ENCODE measurements at places on chromosomes 5 and 9. TPM values are rescaled to one million over a fixed set of nuclear protein-coding genes. Genes with fewer than 3 reads are reported as not detected.

GRCh38 chr5:392431-392988, 50.5 kb upstream of the EXOC3 start:
- H3K4me3 ChIP-seq: no peak overlapping the region
- peaks cover 3% of the 10 kb centered on the region for H3K27me3 ChIP-seq
- peaks cover 14% of the 10 kb centered on the region for H3K4me1 ChIP-seq
- H3K36me3 ChIP-seq: no peaks in the 10 kb centered on the region

DNA sequence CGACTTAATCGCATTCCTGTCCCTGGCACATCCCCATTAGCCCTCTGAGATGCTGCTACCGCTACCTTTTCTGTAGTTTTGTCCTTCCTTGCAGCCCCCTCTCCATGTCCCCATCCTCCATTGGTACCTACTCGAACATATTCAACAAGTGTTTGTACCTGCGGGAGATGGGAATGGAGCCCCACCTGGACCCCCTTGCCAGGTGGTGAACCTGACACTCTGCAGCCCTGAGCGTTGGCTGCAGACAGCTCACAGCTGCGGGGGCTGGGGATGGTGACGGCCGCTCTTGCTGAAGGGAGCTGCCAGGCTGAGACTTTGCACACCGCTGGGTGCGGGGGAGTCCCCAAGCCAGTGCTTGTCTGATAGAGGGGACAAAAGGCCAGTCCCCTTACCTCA, 96.3 kb upstream of the DAP start:
- peaks cover 6% of the 10 kb centered on the region for H3K36me3 ChIP-seq
- peaks cover 8% of the 10 kb centered on the region for H3K27me3 ChIP-seq
- DNase-seq: no peak
- H3K4me1 ChIP-seq: peaks cover 9% of the 10 kb centered on the region

DNA sequence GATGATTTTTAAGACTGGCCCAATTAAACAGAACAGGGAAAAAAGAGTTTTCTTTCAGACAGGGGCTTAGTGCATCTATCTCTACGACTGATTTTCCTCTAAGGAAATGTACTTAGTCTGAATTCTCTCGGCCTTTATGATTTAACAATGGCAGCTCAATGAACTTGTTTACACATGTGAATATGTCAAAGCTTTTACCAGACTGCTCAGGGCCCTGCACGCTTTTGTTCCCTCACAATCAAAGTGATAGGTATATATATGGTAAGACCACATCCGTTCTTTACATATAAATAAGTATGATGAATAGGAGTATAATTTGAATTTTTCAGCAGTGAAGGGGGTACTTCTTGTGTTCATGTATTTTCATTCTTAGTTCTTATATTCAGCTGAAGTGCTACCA, 27.6 kb downstream of the LEAP2 start:
- no peaks in the 10 kb centered on the region for H3K4me1 ChIP-seq
- no peak overlapping the region for H3K27ac ChIP-seq
- no peaks in the 10 kb centered on the region for H3K36me3 ChIP-seq
- H3K4me3 ChIP-seq: no peak overlapping the region
- no peaks in the 10 kb centered on the region for H3K27me3 ChIP-seq
- DNase-seq: no peak

GRCh38 chr5:106454050-106454449, 1216.7 kb downstream of the EFNA5 start:
- H3K27me3 ChIP-seq: no peaks in the 10 kb centered on the region
- H3K4me1 ChIP-seq: no peaks in the 10 kb centered on the region
- H3K27ac ChIP-seq: no peak overlapping the region
- no peak overlapping the region for H3K4me3 ChIP-seq
- no peaks in the 10 kb centered on the region for H3K36me3 ChIP-seq

IL5 gene
- not detected for total RNA-seq

DNA sequence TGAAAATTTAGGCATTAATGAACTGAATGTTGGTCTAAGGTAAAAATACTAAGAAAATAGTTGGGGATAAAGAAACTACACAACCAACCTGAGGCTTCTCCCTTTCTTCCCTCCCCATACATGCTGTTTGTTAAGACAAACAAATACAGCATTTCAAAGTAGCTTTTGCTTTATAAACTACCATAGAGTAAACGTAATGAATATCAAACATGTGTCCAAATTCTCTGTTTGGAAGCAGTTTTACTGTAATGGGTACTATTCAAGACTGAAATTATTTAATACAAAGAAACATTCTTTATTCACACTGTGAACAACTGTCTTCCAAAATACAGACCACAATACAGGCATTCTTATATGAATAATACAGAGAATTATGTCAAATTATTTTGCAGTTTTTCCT, 52.0 kb downstream of the SLC44A1 start:
- H3K27ac ChIP-seq: no peak overlapping the region
- peaks cover 9% of the 10 kb centered on the region for H3K4me1 ChIP-seq
- no peaks in the 10 kb centered on the region for H3K36me3 ChIP-seq
- DNase-seq: no peak
- H3K27me3 ChIP-seq: no peaks in the 10 kb centered on the region
- H3K4me3 ChIP-seq: no peak overlapping the region

- no peak for DNase-seq
- no peaks in the 10 kb centered on the region for H3K4me1 ChIP-seq
- H3K27me3 ChIP-seq: no peaks in the 10 kb centered on the region
- H3K27ac ChIP-seq: no peak overlapping the region
Observed at GRCh38 chr9:16384993-16385392, 485.5 kb downstream of the BNC2 start.

- H3K27me3 ChIP-seq: no peaks in the 10 kb centered on the region
- peaks cover 3% of the 10 kb centered on the region for H3K4me1 ChIP-seq
- DNase-seq: no peak
- H3K27ac ChIP-seq: no peak overlapping the region
- no peaks in the 10 kb centered on the region for H3K36me3 ChIP-seq
- no peak overlapping the region for H3K4me3 ChIP-seq
Observed at GRCh38 chr5:135697251-135697958, 118.6 kb upstream of the CXCL14 start.

TCOF1 gene
- total RNA-seq: 39.7 TPM

GRCh38 chr5:172897481-172898217, 61.6 kb upstream of the RPL26L1 start:
- H3K27me3 ChIP-seq: peaks cover 4% of the 10 kb centered on the region
- H3K27ac ChIP-seq: no peak overlapping the region
- no peak overlapping the region for H3K4me3 ChIP-seq

DNA sequence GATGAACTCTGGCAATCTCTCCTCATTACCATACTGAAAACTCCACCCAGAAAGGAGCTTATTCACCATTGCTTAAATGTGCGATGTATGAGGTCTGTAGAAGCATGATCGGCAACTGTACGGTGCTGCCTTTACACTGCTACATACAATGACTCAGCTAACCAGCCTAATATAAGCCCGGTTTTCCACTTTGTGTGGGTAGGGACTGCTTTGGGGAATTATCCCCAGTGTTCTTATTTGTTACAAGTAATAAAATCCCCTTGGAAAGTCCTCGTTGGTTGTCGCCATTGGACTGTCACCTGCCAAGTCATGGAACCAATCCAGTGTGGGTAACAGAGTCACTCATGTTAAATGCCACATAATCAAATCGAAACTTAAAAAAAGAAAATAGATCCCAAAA, 23.5 kb upstream of the TENT2 start:
- no peak overlapping the region for H3K27ac ChIP-seq
- no peak for DNase-seq
- H3K4me1 ChIP-seq: no peaks in the 10 kb centered on the region
- H3K27me3 ChIP-seq: no peaks in the 10 kb centered on the region

- H3K36me3 ChIP-seq: peaks cover 2% of the 10 kb centered on the region
- H3K27ac ChIP-seq: peak overlapping the region; percentile 22
- H3K4me1 ChIP-seq: peaks cover 53% of the 10 kb centered on the region
- H3K4me3 ChIP-seq: peak overlapping the region; percentile 33
- DNase-seq: no peak
Observed at GRCh38 chr9:131670247-131671132, 69.4 kb downstream of the RAPGEF1 start.

DNA sequence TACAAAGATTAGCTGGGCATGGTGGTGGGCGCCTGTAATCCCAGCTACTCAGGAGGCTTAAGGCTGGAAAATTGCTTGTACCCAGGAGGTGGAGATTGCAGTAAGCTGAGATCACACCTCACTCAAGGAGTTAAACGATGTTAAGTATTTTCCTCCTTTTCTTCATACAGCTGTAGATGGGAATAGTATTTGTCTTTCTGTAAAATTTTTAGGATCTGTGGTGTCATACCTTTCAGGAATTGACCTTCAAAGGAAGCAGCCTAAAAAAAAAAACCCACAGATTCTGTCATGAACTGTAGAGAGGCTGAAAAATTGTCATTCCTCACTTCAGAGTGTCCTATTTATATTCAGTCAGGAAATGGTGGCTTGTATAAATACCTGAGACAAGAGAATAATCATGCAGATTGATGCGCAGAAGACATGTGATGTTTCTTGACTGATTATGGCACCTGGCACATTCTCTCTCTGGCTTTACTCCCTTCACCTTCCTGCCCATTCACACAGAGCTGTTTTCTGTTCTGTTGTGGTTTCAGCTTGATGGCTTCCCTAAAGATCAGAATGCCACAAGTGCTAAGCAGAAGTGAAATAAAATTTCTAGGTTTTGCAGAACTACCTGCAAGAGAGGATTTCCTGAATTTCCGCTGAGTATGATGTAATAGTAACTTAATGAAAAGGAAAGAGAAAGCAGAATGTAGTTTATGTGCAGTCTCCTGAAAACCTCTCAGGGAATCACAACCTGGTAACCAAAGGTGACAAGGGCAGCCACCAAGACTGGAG, 3.8 kb downstream of the IFNA1 start:
- no peak overlapping the region for H3K27ac ChIP-seq
- peaks cover 2% of the 10 kb centered on the region for H3K4me1 ChIP-seq
- no peak overlapping the region for H3K4me3 ChIP-seq

GRCh38 chr9:11319538-11319937, 706.7 kb upstream of the PTPRD start:
- peaks cover 2% of the 10 kb centered on the region for H3K27me3 ChIP-seq
- no peak overlapping the region for H3K4me3 ChIP-seq
- DNase-seq: peak; percentile 21
- peaks cover 24% of the 10 kb centered on the region for H3K4me1 ChIP-seq
- H3K27ac ChIP-seq: peak overlapping the region; percentile 79

DNA sequence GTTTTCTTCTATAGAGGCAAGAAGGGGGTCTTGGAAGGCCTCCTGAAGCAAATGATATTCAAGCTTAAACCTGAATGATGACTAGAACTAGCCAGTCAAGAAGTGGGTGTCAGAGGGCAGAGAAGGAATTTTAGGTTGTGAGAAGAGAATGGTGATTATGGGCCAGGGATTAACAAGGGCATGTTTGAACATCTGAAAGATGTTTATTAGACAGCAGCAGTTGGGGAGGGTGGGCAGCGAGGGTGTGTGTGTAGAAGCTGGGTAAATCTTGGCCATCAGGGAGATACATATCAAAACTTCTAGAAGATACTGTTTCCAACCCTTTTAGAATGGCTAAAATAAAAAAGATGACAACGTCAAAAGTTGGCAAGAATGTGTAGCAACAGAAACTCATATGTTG, 54.5 kb downstream of the MAN2A1 start:
- no peak overlapping the region for H3K27ac ChIP-seq
- peaks cover 38% of the 10 kb centered on the region for H3K4me1 ChIP-seq
- no peak for DNase-seq
- no peaks in the 10 kb centered on the region for H3K36me3 ChIP-seq
- peaks cover 5% of the 10 kb centered on the region for H3K27me3 ChIP-seq

DNA sequence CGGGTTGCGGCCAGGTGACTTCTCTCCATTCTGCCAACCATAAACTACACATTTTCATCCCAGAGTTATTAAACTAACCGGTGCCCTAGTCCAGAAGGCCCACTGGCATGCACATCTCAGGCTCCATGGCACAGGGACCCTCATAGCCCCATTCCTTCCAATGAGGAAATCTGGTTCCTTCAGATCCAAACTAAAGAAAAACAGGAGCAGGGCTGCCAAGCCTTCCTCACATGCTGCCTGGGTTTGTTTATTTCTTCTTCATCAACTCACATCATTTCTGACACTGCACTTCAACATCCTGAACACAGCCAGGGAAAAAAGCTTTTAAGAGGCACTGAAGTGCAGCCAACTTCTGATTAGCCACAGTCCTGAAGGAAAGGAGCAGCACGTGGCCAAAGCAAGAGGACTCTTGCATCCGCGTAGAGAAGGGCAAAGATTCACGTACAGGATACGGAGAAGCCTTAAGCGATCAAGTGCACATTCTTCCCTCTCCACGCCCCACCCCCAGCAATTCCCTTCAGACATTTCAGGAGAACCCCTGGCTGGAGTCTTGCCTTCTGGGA, 22.5 kb downstream of the LHFPL2 start:
- no peak overlapping the region for H3K27ac ChIP-seq

GRCh38 chr9:114497236-114497635, 8.0 kb downstream of the WHRN start:
- peaks cover 54% of the 10 kb centered on the region for H3K4me1 ChIP-seq
- no peak overlapping the region for H3K4me3 ChIP-seq
- DNase-seq: no peak
- H3K27me3 ChIP-seq: peaks cover 9% of the 10 kb centered on the region
- no peaks in the 10 kb centered on the region for H3K36me3 ChIP-seq
- no peak overlapping the region for H3K27ac ChIP-seq

DNA sequence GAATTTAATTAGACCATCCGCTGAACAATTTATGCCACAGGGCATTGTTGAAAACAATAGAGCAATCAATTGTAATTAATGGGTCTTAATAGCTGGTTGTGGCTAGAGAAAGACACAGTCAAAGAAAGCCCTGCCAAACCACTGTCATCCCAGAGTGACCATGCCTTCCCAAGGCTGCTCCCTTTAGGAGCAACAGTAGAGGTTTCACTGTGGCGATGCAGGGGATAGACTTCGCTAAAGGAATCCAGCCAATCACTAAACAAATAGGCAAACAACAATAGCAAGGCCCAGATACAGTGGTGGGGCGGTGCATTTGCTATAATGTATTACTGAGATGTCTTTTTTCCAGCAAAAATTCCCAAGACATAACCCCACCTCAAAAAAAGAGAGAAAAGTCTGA, 87.8 kb upstream of the SLC27A6 start:
- no peaks in the 10 kb centered on the region for H3K36me3 ChIP-seq
- H3K4me3 ChIP-seq: no peak overlapping the region
- no peaks in the 10 kb centered on the region for H3K27me3 ChIP-seq
- DNase-seq: no peak
- H3K27ac ChIP-seq: no peak overlapping the region

GRCh38 chr5:168867241-168867640, 288.1 kb upstream of the PANK3 start:
- H3K36me3 ChIP-seq: no peaks in the 10 kb centered on the region
- peaks cover 4% of the 10 kb centered on the region for H3K27me3 ChIP-seq
- no peak overlapping the region for H3K27ac ChIP-seq
- peaks cover 27% of the 10 kb centered on the region for H3K4me1 ChIP-seq
- H3K4me3 ChIP-seq: no peak overlapping the region

PCDHB9 gene
- total RNA-seq: 12.2 TPM
